ENCODE measurements at places on chromosomes 5 and 9.

- no peak for DNase-seq
Observed at GRCh38 chr9:99116003-99116411, 11.1 kb downstream of the TGFBR1 start.

DNA sequence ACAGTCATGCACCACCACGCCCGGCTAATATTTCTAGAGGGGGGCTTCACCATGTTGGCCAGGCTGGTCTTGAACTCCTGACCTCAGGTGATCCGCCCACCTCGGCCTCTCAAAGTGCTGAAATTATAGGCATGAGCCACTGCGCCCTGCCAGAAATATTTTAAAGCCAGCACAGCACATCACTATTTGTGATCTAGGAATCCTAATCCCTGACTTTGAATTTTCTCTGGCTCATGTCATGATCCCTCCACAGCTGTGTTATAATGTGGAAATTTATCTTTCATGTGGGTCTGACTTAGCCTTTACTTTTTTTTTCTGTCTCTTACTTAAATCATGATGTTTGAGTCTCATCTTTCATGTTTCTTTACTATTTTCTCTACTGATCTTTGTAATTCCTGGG is 18.7 kb upstream of the ITGA1 start:
- DNase-seq = no peak

- DNase-seq = no peak
Observed at GRCh38 chr9:135018306-135018915, 69.1 kb upstream of the OLFM1 start.

GRCh38 chr5:6837519-6838110 is 124.4 kb downstream of the TENT4A start:
- peak; percentile 10 for DNase-seq

DNA sequence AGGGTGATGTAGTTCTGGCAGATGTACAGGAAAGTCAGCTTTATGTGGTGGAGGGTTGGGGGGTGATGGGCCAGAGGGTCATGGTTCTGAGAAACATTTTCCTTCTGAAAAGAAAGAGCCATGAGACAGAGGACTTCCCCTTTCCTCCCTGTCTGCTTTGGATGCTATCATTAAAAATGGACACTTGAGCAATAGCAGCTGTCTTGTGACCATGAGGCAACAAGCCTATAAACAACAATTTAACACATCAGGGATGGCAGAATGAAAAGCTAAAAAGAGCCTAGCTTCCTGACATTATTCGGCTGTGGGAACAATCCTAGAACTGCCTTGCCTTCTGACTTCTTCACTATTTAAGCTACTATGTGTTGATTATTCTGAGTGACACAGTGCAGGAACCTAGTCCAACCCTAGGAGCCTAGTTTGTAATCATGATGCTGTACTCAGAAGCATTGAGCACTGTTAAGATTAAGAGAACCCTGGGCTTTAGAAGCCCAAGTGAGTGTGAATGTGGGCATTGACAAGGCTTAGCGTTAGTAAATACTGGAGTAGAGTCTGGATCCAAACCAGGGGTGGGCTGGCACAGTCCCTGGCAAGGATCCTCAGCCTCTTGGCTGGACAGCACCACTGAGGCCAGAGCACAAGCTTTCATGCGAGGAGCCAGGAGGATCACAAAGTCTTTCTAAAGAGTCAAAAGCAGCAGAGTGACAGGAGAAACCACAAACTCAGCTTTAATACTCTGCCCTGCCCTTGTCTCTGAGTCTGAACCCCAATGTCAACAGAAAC is 178.5 kb upstream of the EGFLAM start:
- DNase-seq = no peak

DNA sequence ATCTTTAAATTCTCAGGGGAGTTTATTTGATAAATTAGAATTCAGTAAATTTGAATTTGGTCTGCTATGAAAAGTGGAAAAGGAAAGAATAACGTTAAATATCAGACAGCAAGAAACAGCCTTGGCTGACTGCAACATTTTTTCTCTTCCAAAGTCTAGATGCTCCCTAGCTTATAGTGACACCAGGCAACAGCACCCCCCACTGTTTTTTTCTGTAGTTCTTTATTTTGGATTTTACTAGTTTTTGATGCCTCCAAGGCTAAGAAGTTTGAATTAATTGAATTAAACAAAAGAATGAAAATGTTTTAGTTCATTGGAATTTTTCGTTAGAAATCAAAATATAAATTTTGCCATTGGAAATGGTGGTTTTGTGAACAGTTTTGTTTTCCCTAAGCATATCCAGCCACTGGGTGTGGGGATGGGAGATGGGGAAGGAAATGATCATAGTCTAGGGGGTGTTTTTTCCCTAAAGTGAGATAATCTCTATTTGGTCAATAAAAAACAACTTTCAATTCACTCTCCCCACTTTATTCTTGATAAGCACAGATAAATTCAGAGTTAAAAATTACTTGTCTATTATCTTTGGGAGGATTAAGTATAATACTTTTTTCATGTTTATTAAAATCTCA is 199.3 kb upstream of the CD180 start:
- no peak for DNase-seq

GRCh38 chr9:75120686-75121085 is 32.4 kb downstream of the OSTF1 start:
- DNase-seq = no peak

- DNase-seq = no peak
Observed at GRCh38 chr5:87354496-87354895, 58.2 kb downstream of the CCNH start.

- no peak for DNase-seq
Observed at GRCh38 chr5:131323378-131323777, 59.5 kb downstream of the CDC42SE2 start.

- DNase-seq = peak; percentile 28
Observed at GRCh38 chr9:37639109-37639762, 11.5 kb upstream of the FRMPD1 start.

- no peak for DNase-seq
Observed at GRCh38 chr5:171957591-171958251, 48.7 kb downstream of the FBXW11 start.

DNA sequence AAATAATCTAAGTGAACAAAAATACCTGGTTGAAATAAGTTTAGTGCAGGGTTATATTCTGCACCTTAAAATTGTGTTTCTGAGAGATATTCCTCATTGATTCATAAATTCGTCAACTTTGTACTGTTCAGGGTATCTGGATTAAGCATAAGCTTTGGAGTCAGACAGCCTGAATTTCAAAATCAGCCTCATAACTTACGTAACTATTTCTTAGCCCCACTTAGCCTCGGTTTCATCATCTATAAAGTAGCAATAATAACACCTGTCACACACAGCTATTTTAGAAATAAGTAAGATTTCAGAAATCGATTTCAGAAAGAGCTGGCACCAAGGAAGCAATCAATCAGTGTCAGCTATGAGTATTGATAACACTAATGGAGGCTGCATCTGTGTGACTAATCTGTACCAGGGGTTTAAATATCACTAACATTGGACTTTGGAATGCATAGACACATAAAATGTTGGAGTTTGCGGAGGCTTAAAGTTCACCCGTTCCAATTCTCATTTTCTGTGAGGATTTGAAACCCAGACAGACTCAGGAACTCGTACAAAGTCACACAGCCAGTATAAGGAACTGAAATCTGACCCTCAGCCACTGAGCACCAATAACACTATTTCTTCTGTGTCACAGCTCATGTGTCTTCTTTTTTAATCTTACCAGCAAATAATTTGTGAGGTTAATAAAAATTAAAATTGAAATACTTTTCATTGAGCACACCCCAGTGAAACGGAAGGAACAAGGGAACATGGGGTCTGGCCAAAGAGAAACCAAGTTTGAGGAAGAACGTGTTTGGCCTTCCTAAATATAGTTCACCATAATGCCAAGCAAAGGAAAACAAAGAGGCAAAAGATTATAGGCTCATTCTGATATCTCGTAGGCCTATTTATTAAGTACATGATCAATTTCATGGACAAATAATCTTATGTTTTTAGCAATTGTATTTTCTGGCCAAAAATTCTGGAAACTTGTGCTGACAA is 194.4 kb upstream of the PTGER4 start:
- no peak for DNase-seq

DNA sequence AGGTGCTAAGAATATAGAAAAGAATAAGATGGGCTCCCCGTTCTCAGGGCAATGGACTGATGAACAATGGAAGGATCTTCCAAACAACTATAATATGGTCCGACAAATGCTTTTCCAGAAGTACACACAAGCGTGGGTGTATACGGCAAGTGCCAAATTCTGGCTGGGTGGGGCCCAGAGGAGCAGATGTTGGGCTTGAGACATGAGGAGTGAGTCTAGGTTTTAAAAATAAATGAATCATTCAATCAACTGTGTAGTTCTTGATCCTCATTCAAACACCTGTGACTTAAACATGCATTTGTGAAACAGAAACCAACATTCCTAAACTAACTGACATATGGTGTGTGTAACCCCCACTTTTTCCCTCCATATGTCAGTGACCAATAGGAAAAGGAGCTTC is 47.9 kb downstream of the MFAP3 start:
- no peak for DNase-seq

GRCh38 chr5:125176005-125176390 is 429.6 kb upstream of the ZNF608 start:
- no peak for DNase-seq

DNA sequence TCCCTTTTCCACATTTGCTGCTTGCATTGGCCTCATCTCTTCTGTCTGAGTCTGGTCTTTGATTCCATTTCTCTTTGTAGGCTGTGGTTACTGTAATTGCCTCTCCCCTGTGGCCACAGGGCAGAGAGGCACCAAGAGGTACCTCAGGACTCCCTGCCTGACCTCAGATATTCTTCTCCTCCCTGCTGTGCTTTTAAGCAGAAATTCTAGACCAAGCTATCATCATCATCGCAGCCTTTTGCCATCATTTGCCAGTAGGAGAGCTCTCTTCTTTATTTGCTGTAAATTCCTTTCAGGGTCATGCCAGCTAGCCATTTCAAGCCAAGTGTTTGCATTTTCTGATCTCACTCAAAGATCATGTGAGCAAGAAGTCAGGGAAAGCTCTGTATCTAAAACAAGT is 369.6 kb downstream of the ICE1 start:
- DNase-seq = no peak

DNA sequence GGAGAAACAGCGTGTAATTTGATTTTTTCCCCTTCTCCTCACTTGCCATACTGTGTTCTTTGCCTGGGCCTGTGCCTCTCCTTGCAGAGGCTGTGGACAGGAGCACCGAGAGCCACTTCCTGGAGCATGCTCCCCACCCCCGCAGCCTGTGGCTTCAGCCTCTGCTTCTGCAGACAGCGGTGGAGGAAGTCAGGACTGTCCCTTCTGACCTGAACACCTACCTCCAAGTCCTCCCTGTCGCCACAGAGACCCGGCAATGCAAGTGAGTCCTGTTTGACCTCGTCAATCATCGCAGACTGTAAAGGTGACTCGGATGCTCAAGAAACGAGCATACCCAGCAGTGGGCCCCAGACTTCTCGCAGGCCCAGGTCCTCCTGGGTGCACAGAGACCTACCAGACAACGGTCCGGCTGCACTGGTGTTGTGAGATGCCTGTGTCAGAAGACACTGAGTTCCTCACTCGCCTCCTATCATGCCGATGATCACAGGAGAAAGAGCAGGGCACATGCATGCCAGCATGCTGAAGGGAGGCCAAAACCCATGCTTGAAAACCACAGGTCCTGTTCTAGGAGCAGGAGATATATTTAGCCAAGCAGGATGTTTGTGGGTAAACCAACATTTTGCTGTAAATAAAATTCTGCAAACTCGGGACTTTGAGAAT is 198.8 kb downstream of the AUH start:
- DNase-seq = peak; percentile 48

DNA sequence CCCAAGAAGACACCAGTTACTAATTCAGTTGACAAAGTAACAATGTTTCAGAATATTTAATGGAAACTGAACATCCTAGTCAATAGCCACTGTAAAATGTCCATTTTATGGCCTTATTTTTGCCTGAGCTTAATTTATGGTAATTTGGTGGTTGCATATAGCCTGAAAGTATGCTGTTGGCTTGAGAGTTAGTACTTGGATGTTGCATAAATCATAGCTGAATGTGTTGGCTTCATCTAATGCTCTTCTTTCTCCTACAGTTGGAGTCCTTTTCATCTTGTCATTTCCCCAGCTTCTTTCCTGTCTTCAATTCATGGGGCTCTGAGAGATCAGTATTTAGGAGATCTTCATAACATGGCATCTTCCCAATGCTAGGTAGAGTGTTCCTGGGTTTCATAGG is 164.6 kb downstream of the MAT2B start:
- DNase-seq = no peak

GRCh38 chr5:68225911-68226545 is 10.5 kb downstream of the PIK3R1 start:
- no peak for DNase-seq

- no peak for DNase-seq
Observed at GRCh38 chr5:74209571-74209970, 431.0 kb downstream of the ENC1 start.

GRCh38 chr9:134291452-134291881 is 34.8 kb upstream of the RXRA start:
- no peak for DNase-seq

- DNase-seq = no peak
Observed at GRCh38 chr5:133627180-133627579, 14.8 kb upstream of the FSTL4 start.

- no peak for DNase-seq
Observed at GRCh38 chr5:867300-867870, 16.6 kb upstream of the ZDHHC11 start.

GRCh38 chr9:89372230-89372816 is 54.0 kb downstream of the SECISBP2 start:
- DNase-seq = no peak

GRCh38 chr9:109916316-109916715 is 136.3 kb downstream of the PALM2AKAP2 start:
- DNase-seq = no peak

- DNase-seq = peak; percentile 66
Observed at GRCh38 chr9:4855841-4856240, 63.1 kb downstream of the RCL1 start.

- peak; percentile 88 for DNase-seq
Observed at GRCh38 chr5:148972974-148973374, 89.9 kb downstream of the SH3TC2 start.

DNA sequence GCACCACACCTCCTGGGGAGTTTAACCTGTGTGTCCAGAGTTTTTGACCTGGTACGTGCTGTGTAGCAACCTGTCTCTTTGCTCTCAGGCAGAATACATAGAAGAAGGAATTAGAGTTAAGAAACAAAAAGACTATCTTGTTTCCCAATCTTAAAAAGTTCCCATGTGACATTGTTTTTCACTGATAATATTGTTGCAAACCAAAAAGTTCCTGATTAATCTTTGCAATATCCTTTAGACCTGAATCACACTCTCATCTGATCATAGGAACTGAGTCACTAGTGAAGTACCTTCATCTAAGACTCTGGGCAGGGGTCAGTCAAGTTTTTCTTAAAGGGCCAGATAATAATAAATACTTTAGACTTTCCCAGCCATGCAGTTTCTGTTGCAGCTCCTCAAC is 35.1 kb downstream of the BASP1 start:
- no peak for DNase-seq

DNA sequence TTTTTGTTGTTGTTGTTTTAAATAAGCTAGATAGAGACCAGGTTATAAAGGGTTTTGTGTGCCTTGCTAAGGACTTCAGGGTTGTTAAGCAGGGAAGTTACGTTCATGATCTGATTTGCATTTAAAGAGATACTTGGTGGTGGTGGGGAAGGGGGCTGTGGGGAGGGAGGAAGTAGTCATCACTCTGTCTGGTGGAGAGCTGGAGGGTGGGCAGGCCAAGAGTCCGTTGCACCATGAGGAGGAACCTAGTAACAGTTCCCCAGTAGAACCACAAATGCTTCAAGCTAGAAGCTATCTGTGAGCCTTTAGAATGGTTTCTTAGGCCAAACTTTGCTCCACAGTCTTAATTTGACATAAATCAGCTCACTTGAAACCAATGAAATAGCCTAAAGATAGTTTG is 18.7 kb upstream of the ROPN1L start:
- no peak for DNase-seq

- no peak for DNase-seq
Observed at GRCh38 chr9:614431-614830, 227.1 kb upstream of the DMRT1 start.

- DNase-seq = no peak
Observed at GRCh38 chr5:61053937-61054336, 108.3 kb downstream of the SMIM15 start.
